ENCODE measurements at places on chromosomes 1 and 21.

- no peak for DNase-seq
These were observed 5.1 kb upstream of the LHX9 start for GRCh38 chr1:197911857-197912696.

GRCh38 chr1:203671521-203672278, 45.1 kb downstream of the ATP2B4 start:
- no peak for DNase-seq

DNA sequence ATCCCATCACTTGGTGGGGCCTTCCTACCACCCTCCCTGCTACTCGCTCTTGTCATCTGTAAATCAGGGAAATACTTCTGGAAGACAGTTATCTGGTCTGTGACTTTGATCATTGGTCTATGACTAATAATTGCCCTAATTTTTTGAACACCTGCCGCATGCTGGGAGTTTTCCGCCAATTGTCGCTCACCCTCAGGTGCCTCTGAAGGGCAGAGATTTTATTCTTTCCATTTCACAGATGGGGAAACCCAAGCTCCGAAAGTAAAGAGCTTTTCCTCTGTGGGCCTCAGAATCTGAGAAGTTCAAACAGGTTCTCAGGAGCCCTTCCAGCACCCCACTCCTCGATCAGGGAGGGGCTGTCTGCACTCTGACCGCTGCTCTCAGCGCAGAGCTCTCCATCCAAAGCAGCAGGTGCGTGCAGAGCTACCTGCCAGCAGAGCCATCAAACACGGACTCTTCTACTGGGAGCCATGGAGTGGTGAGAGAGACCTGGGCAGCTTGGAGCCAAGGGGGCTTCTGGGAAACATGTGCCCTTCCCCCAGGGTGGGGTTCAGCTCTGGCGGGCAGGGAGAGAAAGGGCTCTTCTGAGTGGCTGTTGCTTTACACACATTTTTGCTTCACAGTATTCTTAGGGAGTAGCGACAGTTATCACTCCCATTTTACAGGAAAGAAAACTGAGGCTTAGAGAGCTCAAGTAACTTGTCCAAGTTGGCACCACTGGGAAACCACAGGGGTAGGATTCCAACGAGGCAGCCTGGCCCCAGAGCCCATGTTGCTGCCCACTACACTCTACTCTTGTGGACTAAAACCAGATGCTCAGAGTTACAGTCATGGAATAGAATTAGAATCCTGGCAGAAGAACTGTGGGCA, 5.8 kb upstream of the RUNX3 start:
- no peak for DNase-seq

DNA sequence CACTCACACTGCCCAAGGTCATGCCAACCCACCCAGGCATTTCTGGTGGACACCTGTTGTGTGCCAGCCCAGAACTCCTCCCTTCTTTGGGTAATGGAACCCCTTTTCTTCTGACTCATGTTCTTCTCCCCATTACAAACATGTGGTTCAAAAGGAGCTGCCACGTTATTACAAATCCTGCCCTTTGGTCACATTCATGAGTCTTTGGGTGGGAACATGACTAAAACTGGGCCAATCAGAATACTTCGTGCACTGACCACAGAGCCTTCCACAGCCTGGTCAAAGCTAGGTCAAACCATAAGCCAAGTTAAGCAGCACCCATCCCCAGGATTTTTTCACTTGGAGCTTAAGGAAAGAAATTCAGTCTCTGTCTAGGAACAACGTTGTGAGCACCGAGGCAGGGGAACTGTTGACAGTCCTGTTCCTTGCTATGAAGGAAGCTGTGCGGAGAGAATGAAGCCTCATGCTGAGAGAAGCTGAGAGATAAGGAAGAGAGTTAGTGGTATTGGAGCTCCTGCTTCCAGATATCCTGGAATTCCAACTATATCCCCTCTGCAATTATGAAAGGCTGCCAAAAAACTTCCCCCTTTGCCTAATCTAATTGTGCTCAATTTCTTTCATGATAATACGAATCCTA, 46.8 kb upstream of the DIPK1A start:
- DNase-seq = no peak
